ENCODE measurements at places on chromosomes 12 and 14.

- no peak for DNase-seq
Measured at GRCh38 chr12:104653730-104654664, 197.2 kb downstream of the CHST11 start.

DNA sequence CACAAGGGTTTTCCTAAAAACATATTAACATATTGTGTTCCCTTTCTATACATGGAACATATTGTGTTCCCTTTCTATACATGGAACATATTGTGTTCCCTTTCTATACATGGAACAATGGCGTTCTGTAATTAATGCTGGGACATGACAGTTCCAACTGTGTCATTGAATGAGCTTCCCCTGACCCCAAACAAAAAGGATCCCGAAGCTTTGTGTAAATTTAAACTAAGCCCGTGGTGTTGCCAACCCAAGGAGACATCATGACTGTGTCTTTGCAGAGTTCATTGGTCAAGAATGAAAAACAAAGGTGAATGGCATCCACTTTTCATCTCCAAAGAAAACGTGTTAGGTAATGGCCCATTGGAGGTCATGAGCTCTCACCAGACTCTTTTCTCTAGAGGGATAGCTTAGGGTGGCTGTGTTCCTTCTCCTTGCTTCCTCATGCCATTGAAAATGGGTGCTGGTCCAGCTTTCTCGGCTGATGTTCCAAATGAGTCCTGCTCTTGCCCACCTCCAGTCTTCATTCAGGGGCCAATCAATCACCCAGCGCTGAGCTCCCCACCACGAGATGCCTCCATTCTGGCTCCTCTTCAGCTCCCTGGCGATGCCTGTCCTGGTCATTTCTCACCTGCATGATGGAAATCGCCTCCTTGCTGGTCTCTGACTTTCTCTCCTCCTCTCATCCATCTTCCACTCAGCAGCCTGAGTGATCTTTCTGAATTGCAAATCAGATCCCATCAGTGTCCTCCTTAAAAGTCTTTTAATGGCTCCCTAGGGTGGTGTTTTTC is 156.1 kb downstream of the VRK1 start:
- DNase-seq, result no peak

DNA sequence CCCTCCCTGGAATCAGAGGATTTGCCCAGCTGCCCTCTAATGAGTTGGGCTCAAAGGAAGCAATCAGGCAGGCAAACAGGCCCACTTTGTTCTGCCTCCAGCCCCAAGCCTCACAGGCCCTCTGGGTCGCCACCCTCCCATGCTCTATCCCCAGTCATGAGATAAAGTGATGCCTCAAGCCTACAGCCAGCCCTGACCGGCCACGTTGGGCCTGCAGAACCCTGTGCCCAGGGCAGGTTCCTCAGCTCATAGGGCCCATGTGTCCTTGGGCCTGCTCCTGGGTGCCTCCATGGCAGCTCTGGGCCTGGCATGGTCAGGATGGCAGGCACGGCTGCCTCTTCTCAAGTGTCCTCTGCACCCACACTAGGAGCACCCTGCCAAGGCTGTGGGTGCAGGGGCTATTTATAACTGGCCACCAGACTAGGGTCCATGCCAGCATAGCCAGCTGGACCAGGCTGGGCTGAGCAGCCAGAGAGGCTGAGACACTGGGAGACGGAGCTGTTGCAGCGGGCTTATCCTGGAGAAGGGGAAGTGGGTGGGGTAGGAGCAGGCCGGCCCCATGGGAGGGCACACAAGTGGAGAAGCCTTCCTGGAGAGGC is 20.2 kb downstream of the HDAC7 start:
- DNase-seq, result no peak

DNA sequence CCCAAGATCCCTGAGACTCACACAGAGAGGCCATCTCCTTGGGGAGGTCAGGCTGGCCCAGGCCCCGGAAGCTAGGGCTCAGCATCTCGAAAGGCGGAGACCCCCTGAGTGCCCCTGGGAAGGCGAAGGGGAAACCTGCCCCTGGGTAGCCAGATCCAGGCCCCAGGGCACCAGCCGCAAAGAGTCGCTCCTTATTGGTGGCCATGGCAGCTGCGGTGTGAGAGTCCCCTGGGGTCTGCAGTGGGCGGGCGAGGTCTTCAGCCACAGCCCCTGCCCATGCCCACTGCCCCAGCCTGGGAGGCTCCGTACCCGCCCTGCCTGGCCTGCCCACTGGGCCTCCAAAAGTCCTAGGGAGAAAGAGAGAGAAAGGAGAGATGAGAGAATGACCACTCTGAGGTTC is 4.7 kb downstream of the RARG start:
- no peak for DNase-seq

DNA sequence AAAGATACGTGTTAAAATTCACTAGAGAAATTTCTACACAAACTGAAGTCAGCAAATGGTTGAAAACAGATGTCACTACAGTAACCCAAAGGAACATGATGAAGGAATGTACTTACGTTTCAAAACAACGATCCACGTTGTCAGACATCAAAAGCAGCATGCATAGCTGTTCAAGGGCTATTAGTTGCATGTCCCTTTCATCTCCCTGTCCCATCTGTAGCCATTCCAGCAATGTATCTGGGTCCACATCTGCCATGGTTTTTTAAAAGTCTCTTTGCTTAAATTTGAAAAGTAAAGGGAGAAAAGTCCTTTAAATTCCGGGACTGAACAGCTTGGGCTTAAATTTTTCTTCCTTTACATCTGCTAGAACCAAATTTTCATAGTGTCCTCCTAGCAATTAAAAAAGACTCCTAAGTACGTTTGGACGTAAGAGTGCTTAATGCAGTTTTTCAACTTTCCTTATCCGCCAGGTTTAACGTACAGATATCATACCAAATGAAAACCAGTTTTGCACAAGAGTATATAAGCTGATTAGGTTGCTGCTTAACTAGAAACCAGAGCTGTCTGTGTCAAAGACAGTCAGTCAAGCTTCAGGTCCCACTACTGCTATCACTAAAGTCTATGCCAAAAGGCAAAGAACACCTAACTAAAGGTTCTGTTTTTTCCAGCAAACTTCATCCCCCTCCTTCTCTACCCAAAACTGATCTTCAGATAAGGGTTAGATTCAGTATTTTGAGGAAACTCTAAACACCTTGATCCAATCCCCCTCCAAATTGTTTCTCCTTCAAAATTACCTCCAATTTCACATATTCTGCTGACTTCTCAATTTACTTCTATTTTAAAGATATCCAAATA is 1.7 kb downstream of the HECTD1 start:
- DNase-seq, result peak; percentile 50

- no peak for DNase-seq
Measured at GRCh38 chr12:29593001-29593400, 95.5 kb upstream of the OVCH1 start.

DNA sequence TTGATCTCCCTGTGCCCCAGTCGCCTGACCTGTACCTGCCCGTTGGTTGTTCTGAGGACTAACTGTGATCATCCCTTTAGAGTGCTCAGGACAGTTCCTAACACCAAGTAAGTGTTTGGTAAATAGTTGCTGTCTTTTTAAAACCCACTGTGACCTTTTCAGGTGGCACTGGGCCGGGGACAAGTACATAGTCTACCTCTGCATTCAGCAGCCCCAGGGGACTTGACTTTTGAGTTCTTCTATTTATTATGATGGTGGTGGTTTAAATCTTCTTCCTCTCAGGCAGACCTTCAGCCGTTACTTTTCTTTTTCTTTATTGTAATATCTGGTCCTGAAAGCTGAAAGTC is 38.8 kb downstream of the EVL start:
- DNase-seq, result no peak

- DNase-seq, result peak; percentile 14
Measured at GRCh38 chr12:25904442-25904841, 54.0 kb upstream of the RASSF8 start.

GRCh38 chr12:130469552-130469951 is 131.9 kb downstream of the PIWIL1 start:
- no peak for DNase-seq

DNA sequence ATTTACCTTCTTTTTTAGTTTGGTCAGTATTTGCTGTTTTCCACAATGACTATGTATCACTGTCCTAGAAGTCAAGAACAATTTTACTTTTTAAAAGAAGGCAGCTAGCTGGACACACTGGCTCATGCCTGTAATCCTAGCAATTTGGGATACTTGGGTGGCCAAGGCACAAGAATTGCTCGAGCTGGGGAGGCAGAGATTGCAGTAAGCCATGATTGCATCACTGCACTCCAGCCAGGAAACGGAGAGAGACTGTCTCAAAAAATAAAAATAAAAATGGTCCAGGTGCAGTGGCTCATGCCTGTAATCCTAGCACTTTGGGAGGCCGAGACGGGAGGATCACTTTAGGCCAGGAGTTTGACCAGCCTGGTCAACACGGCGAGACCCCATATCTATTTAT is 28.3 kb downstream of the MDM1 start:
- DNase-seq, result no peak

GRCh38 chr12:86213012-86213411 is 43.2 kb downstream of the MGAT4C start:
- no peak for DNase-seq

Data from renal cortical epithelial cell (primary cell).